ENCODE measurements at places on chromosomes 3 and 15.

DNA sequence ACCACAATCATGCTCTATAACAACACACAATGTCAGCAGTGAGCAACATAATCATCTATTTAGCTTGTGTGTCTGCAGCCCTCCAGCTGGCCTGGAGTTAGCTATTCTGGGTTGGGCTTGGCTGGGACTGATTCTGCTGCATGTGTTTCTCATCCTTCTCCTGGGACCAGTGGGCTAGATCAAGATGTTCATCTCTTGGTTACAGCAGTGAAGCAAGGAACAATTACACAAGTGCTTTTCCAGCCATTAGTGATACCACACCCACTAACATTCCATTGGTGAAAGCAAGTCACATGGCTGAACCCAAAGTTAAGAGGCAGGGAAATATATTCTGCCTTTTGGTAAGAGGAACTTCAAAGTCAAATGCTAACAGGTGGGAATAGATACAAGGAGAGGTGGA is 14.6 kb downstream of the NUDT16 start:
- no peak for DNase-seq

GRCh38 chr3:10995871-10996270 is 3.3 kb downstream of the SLC6A1 start:
- no peak for DNase-seq

- no peak for DNase-seq
Observed at GRCh38 chr15:94691169-94691568, 459.8 kb downstream of the MCTP2 start.

GRCh38 chr3:58034738-58035523 is 26.7 kb downstream of the FLNB start:
- DNase-seq: no peak

GRCh38 chr3:169340065-169340464 is 323.4 kb downstream of the MECOM start:
- no peak for DNase-seq

GRCh38 chr15:74808078-74808839 is 4.4 kb upstream of the LMAN1L start:
- DNase-seq: peak; percentile 25

GRCh38 chr3:181948286-181948685 is 236.6 kb downstream of the SOX2 start:
- no peak for DNase-seq

GRCh38 chr15:41438206-41438605 is 21.3 kb downstream of the RTF1 start:
- DNase-seq: no peak
